ENCODE measurements at places on chromosomes 2 and 18.

GRCh38 chr2:39380525-39381150, 56.4 kb downstream of the MAP4K3 start:
- no peak for DNase-seq

DNA sequence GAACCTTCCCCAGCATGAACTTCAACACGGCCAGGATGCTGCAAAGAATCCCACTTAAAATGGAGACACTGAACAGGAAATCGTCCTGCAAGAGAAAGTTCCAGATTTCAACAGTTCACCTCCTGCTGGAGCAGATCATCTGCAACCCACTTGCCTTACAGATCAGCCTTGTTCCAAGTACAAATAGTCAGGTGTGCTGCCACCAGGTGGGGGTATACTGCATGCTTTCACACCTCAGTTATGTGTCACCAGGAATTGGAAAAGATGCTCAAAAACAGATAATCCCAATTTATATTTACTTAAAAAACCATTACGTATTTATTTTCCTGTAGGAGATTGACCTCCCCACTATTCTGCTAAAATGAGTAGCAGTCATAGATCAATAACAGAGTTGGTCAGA, 212.3 kb downstream of the MGAT5 start:
- no peak for DNase-seq

GRCh38 chr2:130871843-130872740, 35.4 kb downstream of the ARHGEF4 start:
- DNase-seq: no peak

GRCh38 chr2:96386470-96386869, 50.9 kb downstream of the NCAPH start:
- DNase-seq: no peak

- DNase-seq: no peak
Observed at GRCh38 chr18:60654298-60654697, 281.7 kb upstream of the MC4R start.

DNA sequence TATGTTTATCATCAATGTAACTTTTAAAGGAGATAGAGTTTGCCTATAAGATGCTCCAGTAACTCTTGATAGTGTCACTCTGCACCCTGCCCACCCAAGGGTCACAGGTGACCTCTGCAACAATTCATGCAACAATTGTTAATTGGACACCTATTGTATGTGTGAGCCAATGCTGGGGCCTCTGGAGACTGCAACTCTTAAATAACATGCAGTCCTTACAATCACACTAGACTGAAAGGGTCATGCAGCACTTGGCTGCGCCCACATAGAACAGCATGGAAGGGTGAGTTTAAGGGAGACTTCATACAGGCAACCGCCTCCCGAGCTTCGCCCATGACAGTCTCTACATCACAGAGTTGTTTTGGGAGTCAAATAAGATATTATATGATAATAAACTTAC, 137.1 kb upstream of the TWIST2 start:
- DNase-seq: no peak
